Heart left ventricle (tissue), 16 donors: ENCODE measurements at places on chromosomes 2 and 18. TPM values are rescaled to one million over a fixed set of nuclear protein-coding genes. Genes with fewer than 3 reads are reported as not detected.
A peak's percentile ranks its signal among the peaks of the same experiment; 100 is the strongest.

The EPB41L5 gene
- 9.6 TPM for total RNA-seq

The TMEM169 gene
- 0.44 TPM for total RNA-seq

The MRO gene
- total RNA-seq, result 1.1 TPM

- H3K27ac ChIP-seq, result no peak overlapping the region
- peak overlapping the region; percentile 40 for H3K4me3 ChIP-seq
Measured at GRCh38 chr18:8367217-8367988, 241.8 kb upstream of the RAB12 start.

The ALPP gene
- not detected for total RNA-seq

The ADRA2B gene
- total RNA-seq, result 2.7 TPM

The SERPINB11 gene
- total RNA-seq, result not detected
